Activated CD4-positive, alpha-beta memory T cell treated with anti-CD3 and anti-CD28 coated beads for 36 hours (primary cell): ENCODE measurements at places on chromosomes 2 and 18. TPM values are rescaled to one million over a fixed set of nuclear protein-coding genes. Genes with fewer than 3 reads are reported as not detected.

GULP1 gene
- total RNA-seq = not detected

CSRNP3 gene
- not detected for total RNA-seq

PRADC1 gene
- 12.9 TPM for total RNA-seq

GNAL gene
- not detected for total RNA-seq

IL36A gene
- total RNA-seq = not detected

LDLRAD4 gene
- 30.1 TPM for total RNA-seq

TGFA gene
- total RNA-seq = 0.50 TPM

FOXD4L1 gene
- total RNA-seq = 0.12 TPM

XDH gene
- total RNA-seq = not detected

RIT2 gene
- total RNA-seq = not detected

CREG2 gene
- total RNA-seq = not detected

GMPPA gene
- total RNA-seq = 37.4 TPM
